ENCODE measurements at places on chromosomes 3 and 15.
A peak's percentile ranks its signal among the peaks of the same experiment; 100 is the strongest.

GRCh38 chr3:155548195-155548594, 196.7 kb downstream of the PLCH1 start:
- DNase-seq = no peak

DNA sequence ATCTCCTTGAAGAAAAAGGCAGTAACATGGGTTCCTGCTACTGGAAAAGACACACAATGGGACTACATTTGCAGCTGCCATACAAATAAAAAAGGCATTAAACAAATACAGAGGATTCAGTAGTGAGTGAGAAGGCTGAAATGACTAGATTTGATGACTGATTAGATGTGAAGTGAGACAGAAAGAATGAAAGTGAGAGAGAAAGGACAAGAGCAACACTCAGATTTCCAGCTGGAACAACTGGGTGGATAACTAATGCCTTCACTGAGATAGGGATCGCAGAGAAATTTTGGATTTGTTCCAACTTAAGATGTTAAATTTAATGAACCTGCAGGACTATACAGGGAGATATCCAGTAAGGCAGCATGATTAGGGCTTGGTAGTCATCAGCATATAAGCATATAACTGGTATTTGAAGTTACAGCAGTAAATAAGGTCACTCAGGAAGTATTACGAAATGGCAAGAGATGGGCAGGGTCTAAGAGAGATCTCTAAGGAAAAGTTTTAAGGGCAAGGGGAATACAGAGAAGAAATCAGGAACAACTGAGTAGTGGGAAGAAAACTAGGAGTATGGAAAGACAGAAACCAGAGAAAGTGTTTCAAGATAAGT, 8.2 kb downstream of the OSBPL11 start:
- no peak for DNase-seq

DNA sequence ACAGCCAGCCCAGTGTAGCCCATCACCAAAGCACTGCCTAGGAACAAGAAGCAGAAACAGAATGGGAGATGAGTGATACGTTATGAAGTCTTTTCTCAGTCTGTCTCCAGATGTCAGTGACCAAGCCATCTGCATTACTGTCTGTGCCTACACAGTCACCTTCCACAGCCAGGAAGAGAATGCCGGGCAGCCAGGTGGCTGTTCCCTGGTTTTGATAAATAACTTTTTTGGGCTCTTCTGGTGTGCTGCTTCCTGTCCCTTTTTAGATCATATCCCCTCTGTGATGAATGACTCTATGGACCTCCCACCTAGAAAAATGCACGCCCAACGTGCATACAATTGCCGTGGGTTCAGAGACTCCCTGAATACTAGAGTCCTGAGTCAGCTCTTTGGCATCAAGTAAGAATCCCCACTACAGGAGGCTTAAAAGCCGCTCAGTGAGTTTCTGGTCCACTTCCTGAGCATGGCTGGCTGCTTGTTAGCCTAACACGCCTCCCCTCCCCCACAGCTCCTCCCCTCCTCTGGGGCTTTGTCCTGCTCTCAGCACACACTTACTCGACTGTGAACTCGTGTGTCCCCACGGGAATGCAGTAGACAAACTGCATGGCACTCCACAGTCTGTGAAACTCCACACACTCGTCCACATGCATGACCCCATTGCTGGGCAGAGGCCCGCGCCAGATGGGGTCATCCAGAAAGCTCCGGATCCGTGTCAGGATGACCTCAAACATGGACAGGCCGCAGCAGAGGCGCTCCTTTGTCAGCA, 34.7 kb downstream of the NIPA2 start:
- peak; percentile 55 for DNase-seq

- DNase-seq = no peak
Measured at GRCh38 chr15:38886315-38887163, 321.9 kb upstream of the RASGRP1 start.

GRCh38 chr15:51888593-51889195, 59.2 kb downstream of the TMOD3 start:
- DNase-seq = no peak

DNA sequence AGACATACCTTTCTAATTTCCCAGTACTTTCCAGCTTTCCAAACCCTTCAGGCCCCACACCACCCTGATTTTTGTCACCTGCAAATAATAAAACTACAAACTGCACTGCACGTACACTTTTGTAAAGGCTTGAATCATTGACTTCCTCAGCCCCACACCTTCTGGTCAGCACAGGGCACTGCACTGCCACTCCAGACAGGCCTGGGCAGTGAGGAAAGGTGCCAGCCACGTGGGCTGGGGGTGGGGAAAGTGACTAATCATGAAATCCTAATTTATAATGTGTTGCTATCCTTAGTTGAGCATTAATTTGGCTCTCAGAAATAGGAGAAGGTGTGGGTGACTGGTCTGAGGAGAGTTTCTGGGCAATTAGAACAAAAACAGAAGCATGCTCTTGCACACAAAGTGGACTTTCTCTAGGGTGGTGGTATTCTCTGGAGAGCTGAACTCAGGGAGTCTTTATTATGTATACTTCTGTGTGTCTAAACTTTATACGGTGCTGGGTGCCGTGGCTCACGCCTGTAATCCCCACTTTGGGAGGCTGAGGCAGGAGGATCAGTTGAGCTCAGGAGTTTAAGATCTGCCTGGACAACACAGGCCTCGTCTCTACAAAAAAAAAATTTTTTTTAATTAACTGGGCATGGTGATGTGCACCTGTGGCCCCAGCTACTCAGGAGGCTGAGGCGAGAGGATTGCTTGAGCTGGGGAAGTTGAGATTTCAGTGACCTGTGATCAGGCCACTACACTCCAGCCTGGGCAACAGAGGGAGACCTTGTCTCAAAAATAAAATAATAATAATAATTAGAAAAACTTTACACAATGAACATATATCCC, 58.2 kb upstream of the FLNB start:
- DNase-seq = no peak

DNA sequence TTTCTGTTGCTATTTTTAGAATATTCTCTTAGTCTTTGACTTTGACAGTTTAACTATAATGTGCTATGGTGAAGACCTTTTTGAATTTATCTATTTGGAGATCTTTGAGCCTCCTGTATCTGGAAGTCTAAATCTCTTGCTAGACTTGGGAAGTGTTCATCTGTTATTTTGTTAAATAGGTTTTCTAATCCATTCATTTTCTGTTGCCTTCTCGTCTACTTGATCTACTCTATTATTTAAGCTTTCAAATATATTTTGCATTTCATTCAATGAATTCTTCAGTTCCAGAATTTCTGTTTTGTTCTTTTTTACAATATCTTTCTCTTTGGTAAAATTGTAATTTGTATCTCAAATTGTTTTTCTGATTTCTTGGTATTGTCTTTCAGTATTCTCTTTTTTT, 47.8 kb downstream of the LEKR1 start:
- no peak for DNase-seq

- DNase-seq = no peak
Measured at GRCh38 chr3:128573707-128574162, 76.9 kb downstream of the RPN1 start.

Measured in hepatic stellate cell (primary cell).